ENCODE measurements at places on chromosomes 5 and 9.
A peak's percentile ranks its signal among the peaks of the same experiment; 100 is the strongest.

- no peak for DNase-seq
Measured at GRCh38 chr9:111066468-111066867, 28.2 kb upstream of the LPAR1 start.

GRCh38 chr5:35857606-35858205, 1.0 kb downstream of the IL7R start:
- no peak for DNase-seq

DNA sequence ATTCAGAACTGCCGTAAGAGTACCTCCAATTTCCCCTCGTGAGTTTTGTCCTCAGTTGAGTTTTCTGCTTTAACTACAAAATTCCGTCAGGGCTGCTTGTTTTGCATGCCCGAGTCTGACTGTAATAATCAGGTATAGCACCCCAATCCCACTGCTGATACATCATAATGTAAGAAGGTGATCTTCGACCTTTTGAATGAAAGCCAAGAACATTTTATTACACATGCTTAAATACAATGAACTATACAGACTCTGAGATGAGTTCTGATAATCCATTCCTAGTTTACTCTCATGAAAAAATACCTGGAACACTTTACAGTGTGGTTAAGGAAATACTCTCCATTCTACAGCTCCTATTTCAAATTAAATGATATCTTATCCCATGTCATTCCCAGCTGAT, 49.2 kb upstream of the TSLP start:
- DNase-seq, result no peak

DNA sequence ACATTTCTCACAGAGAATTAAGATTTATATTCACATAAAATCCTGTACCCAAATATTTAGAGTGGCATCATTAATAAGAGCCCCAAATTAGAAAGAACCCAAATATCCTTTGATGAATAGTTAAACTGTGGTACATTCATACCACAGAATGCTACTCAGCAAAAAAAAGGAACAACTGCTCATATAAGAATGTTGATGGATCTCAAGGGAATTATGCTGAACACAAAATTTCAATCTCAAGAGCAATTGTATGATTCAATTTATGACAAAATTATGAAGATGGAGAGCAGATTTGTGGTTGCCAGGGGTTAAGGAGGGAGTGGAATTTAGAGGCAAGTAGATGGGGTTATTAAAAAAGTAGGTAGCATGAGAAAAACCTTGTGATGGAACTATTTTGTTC, 4.5 kb upstream of the PAIP1 start:
- no peak for DNase-seq

DNA sequence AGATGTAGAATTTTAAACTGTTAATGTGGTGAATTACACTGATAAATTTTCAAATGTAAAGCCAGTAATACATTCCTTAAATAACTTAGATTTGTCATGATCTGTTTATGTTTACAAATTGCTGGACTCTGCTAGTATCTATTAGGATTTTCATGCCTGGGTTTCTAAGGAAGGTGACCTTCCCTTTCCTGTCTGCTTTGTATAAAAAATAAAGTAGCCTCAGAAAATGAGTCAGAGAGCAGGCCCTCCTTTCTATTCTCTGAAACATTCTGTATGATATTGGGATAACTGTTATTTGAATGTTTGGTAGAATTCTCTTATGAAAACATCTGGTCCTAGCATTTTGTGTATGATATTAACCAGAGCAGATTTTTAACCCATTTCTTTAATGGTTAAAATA, 255.3 kb downstream of the SYK start:
- DNase-seq, result no peak

- DNase-seq, result no peak
Measured at GRCh38 chr5:50984640-50985039, 318.2 kb downstream of the PARP8 start.

DNA sequence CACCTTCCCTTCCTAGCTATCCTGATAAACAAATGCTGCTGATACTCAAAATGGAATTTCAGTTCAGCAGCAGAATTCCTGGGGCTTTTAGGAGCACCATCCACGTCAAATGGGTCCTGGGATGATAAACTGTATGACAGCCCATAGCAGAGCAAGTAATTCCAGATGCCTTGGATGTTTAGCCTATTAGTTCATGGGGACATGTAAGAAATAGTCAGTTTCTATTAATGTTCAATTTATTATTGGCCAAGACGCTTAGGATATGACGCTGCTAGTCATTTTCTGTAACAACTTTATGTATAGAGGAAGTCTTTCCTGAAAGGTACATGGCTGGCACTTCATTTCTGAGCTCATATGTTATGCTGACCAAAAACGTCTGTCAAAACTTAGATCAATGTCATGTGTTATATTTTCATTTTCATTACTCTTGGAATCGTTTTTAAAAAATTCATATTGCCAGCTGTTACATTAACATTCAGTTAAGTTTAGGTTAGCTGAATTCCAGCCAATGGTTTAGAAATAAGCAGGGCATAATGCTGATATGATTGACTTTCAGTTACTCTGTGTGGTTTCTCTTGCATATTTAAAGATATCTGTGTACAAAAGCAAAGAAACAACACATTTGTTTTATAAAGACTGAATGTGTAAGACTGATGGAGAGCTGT, 243.8 kb downstream of the CSNK1G3 start:
- DNase-seq, result no peak

DNA sequence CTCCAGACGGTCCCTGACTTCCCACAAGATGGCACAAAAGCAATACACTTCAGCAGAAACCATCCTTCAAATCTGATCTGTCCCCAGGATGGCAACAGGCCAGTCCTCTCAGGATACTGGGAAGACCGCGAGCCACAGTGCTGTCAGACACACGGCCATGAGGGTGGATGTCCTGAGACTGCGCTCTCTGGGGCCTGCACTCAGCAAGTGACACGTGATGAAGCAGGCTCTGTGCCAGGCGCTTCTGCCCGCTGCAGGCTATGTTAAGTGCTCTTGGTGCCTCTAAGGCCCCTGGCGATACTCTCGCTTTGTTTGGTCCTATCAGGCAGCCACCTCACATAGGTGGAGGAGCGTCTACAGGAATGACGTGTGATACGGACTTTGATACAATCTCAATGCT, 7.1 kb downstream of the BRD9 start:
- DNase-seq, result no peak

DNA sequence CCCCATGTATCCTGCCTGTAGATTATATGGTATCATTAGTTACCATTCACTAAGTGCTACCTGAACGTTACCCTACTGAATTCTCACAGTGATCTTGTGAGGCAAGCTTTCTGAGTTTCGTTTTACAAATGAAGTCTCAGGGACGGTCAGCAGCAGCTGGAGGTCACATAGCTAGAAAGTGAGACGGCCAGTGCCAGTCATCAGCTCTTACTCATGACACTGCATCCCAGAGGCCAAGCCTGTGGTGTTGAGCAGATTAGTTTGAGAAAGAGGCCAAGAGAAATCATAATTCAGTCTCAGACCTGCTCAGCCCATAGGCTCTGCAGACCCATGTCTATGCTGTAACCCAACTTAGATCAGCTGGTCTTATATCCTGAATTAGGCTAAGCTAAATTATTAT, 95.7 kb upstream of the EGFLAM start:
- DNase-seq, result no peak

DNA sequence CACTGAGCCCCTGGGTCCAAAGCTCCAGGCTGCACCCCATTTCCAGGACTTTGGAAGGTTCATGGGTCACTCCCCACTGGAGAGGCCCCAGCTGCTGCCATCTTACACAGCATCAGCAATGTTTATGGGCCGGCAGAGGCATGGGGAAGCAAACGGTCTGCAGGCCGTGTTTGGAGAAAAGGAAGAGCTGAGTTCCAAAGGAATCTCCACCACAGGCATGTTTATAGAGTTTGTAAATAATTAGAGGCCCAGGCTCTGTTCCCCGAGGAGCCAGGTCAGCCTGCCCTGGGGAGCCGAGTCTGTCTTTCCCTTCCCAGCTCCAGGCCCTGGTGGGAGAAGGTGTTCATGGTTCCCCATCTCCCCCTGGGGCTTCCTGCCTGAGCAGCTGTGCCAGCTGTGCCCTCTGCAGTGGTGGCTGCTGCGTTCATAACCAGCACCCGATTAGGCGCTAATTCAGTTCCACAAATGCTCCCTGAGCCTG, 64.8 kb downstream of the COL27A1 start:
- DNase-seq, result no peak

- DNase-seq, result no peak
Measured at GRCh38 chr5:152632360-152632759, 227.3 kb upstream of the NMUR2 start.

DNA sequence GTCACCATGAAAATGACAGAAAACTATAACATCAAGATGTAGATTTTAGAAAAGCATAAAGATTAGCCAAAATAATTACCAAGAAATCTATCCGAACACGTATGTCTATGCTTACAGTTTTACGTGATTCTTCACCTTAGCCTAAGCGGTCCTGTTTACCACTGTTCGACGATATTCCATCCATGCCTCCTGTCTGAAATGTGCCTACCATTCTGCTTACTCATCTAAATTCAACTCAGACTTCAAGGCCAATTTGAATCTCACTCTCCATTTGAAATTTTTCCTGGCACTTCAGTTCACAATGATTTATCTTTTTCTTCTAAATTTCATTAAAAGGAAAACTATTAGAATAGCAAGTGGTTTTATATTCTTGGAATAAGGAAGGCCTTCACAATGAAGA, 15.4 kb downstream of the ZDHHC21 start:
- no peak for DNase-seq

DNA sequence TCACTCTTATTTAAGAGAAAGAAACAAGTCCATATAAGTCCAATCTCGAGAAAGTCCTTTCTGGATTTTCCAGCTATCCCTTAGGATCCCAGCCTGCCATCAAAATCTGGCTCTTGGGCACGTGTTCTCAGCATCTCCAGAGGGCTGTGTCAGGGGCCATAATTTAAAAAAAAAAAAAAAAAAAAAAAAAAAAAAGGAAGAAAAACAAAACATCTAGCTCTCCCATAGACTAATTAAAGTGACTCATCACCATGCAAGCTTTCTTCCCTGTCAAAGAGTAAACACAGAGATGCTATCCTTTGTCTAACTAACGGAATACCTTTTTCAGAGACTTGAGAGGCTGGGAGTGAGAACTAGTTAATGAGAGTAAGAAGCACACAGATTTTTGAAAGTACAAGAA, 44.9 kb upstream of the MYO10 start:
- DNase-seq, result no peak

- DNase-seq, result peak; percentile 3
Measured at GRCh38 chr5:174145821-174146220, 100.3 kb downstream of the NSG2 start.

DNA sequence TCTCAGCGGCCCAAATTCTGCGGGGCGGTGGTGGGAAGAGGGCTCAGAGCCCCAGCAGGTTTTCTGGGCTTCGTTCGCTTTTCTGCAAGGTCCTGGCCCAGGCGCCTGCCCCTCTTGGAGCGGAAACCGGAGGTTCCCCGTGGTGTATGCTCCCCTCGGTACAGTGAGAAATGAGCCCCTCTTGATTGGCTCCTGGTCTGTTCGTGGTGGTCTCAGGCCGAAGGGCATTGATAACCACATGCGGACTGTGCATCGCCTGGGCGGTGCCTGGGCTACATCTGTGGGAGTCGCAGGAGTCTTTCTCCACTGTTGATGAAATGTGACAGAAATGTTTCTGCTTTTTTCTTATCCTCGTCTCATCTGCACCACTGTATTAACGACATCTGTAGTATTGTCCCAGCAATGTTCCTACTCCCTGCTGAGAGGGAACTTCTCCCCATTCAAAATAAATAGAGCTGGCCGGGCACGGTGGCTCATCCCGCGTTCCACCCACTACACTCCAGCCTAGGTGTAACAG, 682 bp downstream of the MAN1B1 start:
- no peak for DNase-seq

GRCh38 chr9:35227284-35227683, 65.5 kb downstream of the UNC13B start:
- DNase-seq, result no peak

GRCh38 chr9:121218357-121219027, 16.8 kb upstream of the RAB14 start:
- no peak for DNase-seq

Measured in stimulated activated CD4-positive, alpha-beta T cell treated with anti-CD3 and anti-CD28 coated beads, Interleukin-12 subunit alpha, Interleukin-12 subunit beta, amount 100 ng/mL, for 48 hours (primary cell).